ENCODE measurements at places on chromosomes 6 and 20.

DNA sequence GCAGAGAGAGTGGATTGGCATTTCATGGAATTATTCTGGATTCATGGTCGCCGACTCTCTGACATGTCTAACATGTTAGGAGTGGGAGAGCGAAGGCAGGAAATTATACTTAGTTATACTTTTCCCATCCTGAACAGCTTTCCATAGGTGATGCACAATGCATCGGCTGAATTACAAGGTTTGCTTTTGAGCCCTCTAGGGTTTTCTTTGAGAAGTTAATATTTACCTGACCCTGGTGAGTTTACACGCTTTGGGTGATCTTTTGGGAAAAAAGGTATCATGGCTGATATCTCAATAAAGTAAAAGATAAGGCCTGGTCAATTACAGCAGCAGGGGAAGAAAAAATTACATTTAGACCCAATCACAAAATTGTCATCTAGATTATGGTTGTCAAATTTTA, 14.0 kb upstream of the NKX2-2 start:
- DNase-seq = no peak

- DNase-seq = no peak
Measured at GRCh38 chr6:56709650-56710049, 67.0 kb upstream of the DST start.

DNA sequence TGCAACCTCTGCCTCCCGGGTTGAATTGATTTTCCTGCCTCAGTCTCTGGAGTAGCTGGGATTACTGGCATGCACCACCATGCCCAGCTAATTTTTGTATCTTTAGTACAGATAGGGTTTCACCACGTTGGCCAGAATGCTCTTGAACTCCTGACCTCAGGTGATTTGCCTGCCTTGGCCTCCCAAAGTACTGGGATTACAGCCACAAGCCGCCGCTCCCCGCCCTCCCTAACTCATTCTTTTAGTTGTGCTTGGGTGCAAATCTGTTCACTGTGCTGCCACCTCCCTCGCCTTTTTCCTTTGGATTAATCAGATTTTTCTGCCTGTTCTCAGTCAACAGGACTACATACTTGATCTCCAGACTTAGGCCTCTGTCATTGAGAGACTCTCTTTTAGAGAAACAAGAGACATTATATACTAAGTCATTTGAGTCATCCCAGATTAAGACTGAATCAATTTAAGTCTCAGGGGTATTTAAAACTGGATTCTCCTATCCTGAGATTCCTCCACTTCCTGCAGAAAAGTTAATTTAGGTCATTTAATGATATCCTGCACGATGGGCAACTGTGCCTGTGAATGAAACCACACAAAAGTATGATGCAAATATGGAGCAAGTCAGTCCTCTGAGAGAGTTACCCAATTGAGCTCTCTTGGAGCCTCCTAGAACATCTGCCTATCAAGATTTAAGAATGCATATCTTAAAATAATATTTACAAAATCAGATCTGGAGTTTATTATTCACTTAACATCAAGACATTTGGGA, 136.1 kb upstream of the THEMIS start:
- no peak for DNase-seq

DNA sequence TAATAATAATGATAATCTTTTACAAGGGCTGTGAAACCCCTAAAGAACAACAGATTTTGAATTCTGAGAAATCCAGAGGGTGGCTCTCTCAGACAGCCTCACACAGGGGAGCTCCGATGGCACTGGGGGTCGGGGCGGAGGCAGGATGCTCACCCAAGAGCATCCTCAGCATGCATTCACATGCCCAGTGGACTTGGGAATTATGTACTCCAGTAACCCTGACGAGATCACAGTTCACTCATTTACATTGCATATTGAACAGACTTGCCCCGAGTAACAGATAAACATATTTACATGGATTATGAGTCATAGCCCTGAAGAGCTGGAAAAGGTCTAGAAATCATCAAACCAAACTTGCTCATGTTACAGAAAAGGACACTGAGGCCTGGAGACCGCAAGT, 482.7 kb upstream of the JARID2 start:
- DNase-seq = peak; percentile 72

- peak; percentile 84 for DNase-seq
Measured at GRCh38 chr6:15260099-15260821, 14.4 kb downstream of the JARID2 start.

GRCh38 chr6:13715444-13715883, 3.8 kb upstream of the RANBP9 start:
- peak; percentile 33 for DNase-seq

DNA sequence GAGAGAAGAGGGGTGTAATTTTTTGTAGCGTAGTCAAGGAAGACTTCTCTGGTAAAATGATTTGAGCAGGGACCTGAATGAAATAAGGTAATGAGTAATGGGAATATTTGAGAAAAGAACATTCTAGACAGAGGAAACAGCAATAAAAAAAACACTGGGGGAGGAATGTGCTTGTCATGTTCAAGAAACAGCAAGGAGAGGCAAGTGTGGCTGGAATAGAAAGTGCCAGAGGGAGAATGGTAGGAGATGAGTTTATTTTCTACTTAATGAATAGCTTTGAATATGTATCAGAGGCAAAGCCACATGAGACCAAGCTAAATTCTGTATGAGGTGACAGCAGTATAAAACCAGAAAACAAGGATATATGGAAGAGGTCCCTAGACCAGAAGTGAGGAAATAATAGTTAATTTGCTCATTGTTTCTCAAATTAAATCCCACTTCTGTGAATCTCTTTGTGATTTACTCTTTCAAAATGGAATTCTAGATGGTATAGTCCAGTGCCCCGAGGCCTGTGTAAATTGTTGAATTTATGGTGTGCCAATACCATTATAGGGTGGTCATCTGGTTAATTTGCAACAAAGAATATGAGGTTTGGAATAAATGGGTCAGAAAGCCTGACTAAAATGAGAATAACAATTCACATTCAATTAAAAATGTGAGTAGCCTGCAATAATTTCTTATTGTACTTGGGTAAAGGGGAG, 170.2 kb downstream of the CDKAL1 start:
- DNase-seq = peak; percentile 38

- DNase-seq = peak; percentile 51
Measured at GRCh38 chr20:25058051-25058846, at the start of gene ACSS1. Gene ACSS1, minus strand, starts transcription at chr20:25058139. Its CDS starts 37 bp downstream, at chr20:25058102.

Measured in M059J (cell line).